ENCODE measurements at places on chromosomes 3 and 15.

DNA sequence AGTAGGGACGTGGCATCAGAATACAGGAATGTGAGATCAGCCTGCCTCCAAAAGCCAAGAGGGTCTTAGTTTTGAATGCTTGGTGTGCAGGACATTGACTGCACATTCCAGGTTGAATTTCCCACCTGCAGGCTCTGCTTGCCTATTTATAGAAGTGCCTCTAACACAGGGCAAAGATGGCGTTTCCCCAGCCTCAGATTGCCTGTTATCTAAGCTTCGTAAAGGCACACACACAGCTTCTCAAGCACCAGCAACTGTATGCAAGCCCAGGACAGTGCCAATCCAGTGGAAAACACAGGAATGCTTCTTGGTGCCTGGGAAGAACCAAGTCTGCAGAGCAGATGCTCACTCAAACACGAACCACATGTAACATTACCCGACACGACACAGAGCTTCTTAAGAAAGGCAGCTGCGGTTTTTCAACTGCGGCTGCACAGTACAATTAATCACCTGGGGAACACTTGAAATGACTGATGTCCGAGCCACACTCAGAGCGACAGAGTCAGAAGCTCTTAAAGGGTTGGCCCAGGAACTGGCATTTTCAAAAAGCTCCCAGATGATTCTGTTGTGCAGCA is 90.0 kb upstream of the ANKRD34C start:
- no peak for DNase-seq

DNA sequence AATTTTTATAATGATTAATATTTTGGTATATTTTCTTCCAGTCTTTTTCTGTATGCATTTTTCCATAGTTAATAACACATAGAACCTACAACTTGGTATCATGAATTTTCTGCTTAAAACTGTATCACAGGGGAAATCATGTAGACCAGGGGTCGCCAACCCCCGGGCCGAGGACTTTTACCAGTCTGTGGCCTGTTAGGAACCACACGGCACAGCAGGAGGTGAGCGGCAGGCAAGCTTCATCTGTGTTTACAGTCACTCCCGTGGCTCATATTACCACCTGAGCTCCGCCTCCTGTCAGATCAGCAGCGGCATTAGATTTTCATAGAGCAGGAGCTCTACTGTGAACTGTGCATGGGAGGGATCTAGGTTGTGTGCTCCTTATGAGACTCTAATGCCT is 54.7 kb downstream of the RPL22L1 start:
- DNase-seq: no peak

DNA sequence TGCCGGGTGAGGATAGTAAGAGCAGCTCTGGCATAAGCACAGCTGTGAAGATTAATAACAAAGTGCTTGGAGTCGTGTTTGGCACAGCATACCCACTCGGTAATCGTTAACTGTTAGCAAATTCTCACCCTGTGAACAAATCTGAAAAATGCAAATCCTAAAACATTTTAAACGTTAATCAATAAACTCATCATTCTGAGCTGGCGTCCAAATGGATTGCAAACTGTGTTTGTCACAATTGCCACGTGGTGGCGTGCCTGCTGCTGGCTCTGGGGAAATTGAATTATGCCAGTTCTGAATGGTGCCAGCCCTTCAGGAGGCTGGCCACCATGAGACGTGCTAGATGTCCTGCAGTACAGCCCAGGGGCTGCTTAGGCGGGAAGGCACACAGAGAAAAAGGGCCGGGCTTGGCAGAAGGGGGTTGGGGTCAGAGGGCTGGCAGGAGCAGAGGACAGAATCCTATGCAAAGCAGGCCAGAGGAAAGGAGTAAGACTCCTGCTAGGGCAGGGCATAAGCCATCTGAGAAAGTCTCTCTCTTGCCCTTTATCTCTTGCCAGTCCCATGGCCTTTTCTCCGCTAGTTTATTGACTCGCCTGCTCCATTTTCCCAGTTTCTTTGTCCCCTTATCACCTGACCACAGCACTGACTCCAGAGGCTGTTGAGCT is 22.1 kb upstream of the POLG start:
- DNase-seq: no peak

DNA sequence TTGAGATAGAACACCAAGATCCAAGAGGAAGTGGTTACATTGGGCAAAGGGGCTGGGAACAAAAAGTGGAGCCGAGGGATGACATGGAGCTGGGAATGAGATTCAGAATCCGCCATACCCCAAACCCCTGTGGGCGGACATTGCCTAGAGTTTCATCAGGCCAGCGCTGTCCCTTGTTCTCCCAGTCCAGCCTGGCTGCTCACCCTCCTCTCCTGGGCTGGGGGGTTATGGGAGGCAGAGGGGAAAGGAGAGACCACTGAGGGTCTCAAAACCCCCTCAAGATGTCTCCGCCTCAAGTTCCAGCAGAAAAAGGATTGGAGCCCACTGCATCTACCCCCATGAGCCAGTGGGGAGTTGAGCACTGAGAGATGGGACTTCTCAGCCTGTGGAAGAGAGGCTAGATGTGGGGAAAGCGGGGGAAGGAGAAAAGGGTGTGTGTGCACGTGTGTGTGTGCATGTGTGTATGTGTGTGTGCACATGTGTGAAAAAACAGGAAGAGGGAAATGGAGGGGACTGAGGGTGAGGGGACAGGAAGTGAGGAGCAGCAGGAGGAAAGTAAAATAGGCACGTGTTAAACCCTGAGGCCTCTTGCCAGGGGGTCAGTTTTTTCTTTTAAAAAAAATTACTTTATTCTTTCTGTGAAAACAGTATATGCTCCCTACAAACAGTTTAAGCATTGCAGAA is 14.3 kb downstream of the GRM2 start:
- no peak for DNase-seq

DNA sequence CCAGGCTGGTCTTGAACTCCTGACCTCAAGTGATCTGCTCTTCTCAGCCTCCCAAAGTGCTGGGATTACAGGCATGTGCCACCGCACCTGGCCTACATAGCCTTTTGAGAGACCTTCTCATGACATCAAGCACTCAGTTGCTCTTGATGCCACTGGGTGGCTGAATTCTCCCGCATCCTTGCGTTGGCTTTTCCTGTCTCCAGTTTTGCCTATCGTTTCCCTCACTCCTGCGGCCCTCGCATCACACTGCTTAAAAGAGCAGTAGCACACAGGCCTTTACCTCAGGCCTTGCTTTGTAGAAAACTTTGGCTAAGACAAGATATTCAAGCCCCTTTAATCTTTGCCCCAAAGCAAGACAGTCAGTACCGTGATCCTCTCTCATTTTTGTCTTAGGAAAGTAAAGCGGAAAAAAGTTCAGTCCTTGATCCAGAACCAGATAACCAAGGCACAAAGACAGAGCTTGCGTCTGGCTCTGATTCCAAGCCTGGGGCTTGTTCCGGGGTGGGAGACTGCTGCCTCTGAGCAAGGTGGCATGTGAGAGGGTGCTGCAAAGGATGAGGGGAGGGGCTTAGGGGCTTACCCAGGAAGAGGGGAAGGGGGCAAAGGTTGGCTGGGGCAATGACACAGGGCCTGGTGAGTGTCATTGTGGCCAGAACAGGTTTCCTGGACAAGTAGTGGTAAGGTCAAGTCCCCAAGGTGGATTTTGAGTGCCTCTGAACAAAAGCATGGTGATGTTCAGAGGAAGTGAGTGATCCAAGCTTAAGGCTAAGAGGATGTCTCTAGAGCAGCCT is 175.0 kb upstream of the TLE3 start:
- no peak for DNase-seq

- DNase-seq: no peak
Measured at GRCh38 chr3:193230610-193231009, 10.4 kb upstream of the PLAAT1 start.

DNA sequence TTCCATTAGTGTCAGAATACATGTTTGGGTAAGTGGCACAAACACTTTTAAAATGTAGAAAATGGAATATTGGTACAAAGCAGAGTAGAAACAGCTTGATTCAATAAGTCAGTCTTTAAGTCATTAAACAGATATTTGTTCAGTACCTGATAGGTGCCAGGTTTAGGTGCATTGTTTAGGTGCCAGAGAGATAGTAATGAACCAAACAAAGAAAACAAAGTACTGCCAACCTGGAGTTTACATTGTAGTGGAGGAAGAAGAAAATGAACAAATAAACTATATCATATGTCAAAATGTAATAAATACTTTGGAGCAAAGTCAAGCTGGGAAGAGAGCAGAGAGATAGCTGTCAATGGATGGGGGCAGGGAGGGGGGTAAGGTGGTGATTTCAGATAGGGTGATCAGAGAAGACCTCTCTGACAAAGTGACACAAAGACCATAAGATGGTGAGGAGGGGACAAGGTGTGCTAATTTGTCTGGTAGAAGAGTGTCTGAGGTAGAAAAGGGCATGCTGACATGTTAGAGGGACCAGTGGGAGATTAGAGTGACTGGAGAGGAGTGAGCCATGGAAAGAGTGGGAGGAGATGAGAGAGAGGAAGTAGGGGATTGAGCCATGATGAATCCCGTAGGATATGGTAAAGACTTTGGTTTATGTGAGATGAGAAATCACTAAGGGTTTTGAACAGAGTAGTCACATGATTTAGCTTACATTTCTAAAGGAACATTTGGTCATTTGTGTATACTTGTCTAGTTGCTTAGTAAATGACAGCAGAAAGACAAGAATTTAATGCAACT is 128.2 kb downstream of the UBE2E2 start:
- DNase-seq: no peak

DNA sequence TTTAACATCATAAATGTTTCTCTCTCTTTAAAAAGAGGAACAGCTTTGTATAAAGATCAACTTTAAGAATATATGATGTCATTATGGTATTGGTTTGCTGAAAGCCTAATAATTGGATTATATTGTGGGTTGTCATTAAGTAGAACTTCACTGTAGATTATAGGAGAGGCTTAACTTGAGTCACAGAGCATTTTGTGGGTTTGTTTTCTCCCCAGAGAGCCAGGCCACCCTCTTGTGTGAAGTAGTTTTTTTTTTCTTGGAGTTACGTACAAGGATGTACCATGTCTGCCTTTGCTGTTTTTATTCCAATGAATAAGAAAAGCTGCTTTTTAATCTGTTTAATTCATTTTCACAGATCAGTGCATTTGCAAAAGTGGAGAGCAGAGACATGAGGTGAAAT is 354.8 kb upstream of the TBL1XR1 start:
- DNase-seq: no peak

DNA sequence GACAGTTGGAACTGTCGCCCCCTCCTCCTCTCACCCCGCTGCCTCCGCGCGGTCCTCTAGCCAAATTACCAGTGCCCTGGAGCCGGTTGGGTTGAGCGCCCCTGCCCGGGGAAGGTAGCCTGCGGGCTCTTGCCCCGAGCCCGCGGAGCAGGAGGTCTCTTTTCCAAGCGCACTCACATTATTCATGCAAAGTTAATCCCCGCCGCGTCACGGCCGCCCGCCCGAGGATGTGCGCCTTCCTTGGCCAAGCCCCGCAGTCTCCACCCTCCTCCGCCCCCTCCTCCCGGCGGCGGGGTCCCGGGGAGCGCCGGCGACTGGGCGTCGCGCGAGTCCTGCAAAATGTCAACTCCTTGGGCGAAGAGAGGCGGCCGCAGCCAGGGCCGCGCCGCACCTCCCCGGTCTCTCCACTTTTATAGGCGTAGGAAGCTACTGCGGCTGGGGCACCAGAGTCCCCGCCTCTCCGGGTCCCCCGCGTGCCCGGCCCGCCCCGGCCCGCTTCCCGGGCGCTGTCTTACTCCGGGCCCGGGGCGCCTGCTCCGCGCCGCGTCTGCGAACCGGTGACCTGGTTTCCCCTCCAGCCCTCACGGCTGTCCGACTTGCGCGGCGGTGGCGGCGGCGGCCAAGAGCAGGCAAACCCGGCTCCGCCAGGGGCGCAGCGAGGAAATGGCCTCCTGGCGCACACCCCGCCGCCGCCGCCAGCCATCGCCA is at the start of gene THRB:
THRB (minus strand) TSS at position 233 of the 708 bp plus-strand sequence.
- no peak for DNase-seq

GRCh38 chr15:99558571-99558970 is 7.2 kb upstream of the MEF2A start:
- DNase-seq: no peak

DNA sequence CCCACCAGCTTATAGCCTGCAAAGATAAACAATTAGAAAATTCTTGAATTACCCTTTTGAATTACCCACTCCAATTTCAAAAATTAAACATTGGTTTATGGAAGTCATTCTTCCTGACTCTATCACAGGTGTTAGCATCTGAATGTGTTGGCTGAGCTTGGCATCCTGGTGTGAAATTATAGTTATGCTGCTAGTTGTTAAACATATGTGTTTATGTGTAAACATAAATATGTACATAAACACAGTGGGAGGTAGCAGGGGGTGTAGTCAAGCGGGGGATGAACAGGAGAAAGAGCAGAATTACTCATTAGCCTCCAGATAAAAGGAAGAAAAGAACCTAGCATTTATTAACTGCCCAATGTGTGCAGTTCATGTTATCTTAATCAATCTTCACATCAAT is 530.2 kb downstream of the MCTP2 start:
- no peak for DNase-seq

DNA sequence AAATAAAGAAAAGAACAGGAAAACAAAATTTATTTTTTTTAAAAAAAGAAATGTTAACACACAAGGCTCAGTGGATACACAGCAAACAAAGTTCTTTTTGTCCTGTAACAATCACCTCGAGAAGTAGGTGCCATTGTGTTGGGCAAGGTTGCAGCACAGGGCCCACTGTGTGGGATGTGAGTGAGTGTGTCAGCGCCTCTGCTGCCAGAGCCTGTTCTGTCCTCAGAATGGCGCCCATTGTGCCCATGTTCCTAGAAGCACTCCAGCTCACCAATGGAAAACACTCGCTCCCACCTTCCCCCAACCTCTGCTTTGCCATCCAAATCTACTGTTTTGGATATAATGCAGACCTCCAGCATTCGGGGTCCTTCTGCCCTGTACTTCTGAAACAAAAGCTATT is 84.9 kb upstream of the CLDN18 start:
- no peak for DNase-seq

DNA sequence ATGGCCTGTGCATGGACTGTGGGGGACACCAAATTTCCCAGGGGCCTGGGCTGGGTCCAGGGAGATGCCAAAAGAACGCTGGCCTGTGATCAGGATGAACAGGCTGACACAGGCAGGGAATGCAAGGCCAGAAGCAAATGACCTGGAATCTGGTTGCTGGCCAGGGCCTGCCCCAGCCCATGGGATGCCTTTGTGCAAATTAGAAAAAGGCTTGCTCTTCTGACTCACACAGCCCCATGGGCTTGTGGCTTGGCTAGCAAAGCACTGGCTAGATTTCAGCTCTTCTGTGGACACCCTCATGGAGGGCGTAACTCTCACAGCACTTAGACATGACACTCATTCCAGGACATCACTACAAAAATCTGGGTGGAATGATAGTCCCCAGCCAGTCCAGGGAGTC is 356.0 kb downstream of the SHQ1 start:
- no peak for DNase-seq

GRCh38 chr15:50774450-50774849 is 8.9 kb upstream of the SPPL2A start:
- DNase-seq: no peak

DNA sequence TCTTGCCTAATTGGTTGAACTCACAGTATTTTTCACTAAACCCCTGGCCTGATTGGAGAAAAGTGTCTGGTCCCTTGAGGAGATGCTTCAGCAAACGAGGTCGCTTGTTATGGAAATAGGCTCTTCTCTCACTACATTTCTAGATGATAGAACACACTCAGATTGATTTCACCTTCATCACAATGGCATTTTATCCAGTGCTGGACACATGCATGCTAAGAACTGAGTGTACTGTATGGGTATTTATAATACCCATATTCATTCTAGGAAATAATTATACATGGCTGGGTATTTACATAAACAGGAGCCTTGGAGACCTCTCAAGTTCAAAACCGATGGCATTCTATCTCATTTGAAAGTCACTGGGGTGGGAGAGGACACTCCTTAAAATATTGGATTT is 444.9 kb downstream of the LPP start:
- no peak for DNase-seq

GRCh38 chr15:94840794-94841783 is 609.7 kb downstream of the MCTP2 start:
- no peak for DNase-seq

GRCh38 chr3:82293435-82293834 is 532.0 kb upstream of the GBE1 start:
- DNase-seq: no peak
